Stimulated activated CD4-positive, alpha-beta T cell treated with anti-CD3 and anti-CD28 coated beads, Interleukin-15, amount 100 ng/mL, for 1 hour (primary cell): ENCODE measurements at places on chromosomes 5 and 9.

DNA sequence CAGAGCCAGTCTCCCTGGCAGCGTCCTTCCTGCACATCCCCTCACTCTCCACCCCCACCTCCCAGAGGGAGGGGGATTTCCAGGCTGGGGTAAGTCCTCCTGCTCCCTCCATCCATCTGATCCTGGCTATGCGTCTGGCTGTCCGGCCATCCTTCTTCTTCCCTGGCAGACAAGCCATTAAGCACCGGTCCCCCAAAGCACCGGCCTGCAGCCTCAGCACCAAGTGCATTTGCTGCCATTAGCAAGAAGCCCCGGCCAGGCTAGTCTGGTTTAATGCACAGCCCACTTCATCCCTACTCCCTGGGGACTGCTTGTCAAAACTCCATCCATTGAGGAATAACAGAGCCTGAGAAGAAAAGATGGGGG lies 208.7 kb upstream of the IER5L start:
- no peak for DNase-seq

DNA sequence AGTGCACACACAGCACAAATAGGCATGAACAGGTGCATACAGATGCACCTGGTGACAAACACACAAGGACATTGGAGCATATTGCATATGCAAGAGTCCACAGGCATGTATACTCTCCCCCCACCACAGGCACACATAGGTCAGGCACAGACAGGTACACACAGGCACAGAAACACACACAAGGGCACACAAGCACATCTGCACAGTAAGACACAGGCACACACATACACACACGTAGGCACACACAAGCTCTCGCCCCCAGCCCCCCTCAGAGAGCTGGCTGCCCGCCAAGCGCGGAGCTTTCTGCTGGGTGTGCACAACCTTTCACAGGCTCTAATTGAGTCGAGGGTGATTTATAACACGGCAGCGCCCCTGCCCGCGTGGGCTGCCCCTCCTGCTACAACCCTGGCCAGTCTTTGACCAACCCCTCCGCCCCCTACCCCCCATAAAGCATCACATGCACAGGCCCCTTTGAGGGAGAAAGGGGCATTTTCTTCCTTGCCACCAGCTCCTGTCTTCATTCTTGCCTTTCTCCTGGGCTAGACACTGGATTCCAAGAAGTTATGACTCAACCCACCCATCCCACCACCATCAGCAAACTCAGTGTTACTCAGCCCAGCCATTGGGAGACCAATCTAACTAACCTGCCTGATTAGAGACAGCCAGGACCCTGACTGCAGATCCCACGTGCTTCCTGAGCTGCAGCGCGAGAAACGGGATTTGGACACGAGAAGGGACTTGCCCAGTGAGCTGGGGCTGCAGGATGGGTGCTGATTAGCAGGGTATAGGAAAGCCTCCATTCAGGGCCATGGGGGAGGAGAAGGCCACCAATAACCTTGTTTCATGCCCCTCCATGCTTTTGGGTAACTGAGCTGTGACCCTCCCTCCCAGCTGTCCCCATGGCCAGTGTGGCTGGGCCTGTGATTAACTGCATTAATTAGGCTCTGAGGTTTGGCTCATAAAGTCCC lies 42.8 kb upstream of the PSD2 start:
- DNase-seq = no peak

GRCh38 chr5:178349075-178349511 lies 116.5 kb upstream of the PHYKPL start:
- no peak for DNase-seq

- no peak for DNase-seq
These were observed 45.9 kb downstream of the RGS3 start for GRCh38 chr9:113509463-113509862.

DNA sequence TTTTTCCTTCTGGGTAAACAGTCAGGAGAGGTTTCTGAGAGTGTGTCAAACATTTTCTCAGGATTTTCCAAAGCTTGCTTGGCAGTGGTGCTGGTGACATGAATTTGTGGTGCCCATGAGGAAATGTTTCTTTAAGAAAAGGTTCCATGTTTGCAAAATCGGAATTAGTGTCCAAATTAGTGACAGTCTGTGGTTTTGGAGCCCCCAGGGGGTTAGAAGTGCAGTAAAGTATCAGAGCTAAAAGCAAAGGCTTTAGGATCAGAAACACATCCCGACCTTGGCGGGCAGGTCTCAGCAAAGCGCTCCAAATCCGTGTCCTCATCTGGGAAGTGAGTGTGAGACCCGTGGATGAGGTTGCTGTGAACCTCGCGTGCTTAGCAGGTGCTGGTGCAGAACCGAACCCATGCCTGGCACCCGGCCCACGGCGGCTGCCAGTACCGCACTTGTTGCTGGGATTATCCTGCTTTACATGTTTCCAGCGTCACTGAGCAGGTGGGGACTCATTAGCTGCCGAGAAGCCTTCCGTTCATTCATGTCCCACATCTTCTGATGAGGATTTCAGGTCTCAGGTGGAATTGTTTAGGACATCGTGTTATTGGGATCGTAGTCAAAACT lies 70.8 kb upstream of the COL5A1 start:
- DNase-seq = no peak

- no peak for DNase-seq
These were observed 892 bp upstream of the TNC start for GRCh38 chr9:115118879-115119218.
